ENCODE measurements at places on chromosomes 4 and X.

DNA sequence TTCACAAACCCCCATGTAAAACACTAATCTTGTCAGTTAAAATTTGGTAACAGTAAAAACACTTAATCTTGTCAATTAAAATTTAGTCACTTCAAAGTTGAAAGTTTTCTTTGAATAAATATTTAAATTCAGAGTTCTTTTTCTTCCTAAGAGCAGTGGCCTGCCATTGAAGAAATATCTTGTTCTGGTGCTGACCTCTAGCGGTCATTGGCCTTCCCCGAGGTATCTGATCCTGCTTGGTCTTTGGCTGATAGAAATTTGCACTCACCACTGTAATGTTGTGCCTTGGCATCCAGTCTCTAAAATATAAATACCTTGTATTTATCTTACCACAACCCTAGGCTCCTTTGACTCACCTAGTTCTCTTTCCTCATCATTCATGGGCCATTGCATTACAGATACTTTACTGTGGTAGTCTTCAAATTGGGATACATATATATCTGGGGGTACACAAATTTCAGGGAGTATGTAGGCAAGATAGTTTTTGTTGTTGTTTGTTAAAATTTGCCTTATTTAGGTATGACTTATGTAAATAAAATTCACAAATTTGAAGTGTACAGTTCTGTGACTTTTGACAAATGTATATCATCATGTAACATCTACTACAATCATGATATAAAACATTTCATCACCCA lies 6.7 kb upstream of the ART3 start:
- peak; percentile 79 for DNase-seq

DNA sequence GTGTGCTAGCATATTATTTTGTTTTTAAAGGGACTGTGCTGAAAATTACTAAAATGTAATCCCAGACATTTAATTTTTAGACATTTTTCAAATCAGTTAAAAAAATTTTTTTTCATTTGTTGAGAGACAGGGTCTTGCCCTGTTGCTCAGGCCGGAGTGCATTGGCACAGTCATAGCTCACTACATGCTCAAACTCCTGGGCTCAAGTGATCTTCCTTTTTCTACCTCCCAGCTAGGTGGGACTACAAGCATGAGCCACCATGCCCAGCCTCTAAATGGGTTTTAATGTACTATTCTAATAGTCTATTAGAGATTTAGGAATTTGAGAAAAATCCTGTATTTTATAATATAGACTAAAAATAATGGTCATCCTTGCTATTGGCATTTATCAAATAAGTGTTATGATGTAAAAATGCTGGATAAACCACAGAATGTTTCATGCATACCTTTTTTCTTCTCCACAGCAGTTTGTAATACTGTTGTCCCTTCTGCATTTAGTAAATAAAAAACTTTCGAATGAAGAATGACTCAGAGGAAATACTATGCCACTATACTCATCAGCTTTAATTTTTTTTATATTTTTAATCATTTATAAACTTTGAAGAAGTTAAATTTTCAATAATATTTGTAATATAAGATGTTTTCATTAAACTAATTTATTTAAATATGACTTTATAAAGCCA lies 29.9 kb downstream of the CPEB2 start:
- no peak for DNase-seq

DNA sequence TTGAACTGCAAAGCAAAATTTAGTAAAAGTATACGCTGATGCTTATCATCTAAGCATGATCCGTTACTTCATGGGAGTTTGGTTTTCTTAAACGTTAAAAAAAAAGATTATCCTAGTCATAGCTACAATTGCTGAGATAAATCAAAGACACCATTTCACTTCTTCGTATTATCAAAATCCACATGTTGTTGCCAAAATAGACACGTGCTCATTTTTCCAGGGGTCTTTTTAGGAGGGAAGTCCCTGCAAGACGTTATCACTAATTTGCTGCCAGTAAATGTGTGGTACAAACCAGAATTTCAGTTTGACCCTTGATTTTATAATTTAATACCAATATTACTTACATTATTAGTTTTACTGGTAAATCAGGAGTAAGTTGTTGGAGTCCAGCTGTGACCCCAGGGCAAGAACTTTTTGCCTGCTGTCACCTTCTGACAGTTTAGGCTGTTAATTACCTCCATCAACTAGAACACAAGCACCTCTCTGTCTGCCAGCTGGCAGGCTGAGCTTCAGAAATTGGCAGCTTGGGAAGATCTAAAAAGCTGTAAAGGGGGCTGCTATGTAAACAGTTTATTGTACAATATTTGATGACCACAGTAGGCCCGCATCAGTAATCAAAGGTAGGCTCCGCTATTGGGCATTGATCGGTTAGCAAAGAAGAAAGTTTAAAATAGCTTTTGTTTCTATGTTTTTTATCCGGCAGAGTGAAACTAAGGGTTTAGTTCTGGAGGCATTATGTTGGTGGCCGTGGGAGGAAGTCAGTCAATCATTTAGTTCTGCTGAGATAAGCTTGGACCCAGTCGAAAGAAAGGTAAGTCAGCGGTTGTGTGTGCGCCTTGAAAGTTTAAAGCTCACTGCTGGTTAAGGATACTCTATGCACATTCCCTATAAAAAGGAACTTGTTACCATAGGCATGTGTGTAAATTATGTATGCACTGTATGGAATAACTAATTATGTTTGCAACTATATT lies 196.4 kb downstream of the FBXO8 start:
- no peak for DNase-seq

DNA sequence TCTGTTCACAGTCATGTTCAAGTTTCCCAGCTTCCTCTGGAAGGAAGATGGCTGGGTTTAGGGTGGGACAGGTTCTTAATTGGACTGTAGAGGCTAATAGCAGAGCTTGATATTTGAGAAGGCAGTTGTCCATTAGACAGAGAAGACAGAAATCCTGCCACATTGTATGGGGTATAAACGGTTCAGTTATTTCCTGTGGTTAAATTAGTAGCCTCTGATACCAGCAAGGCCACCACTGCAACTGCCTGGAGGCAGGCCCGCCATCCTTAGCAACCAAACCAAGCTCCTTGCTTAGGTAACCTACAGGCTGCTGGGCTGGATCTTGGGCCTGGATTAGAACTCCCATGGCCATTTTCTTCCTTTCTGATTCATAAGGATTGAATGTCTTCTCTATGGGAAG lies 1367.0 kb downstream of the PCDH7 start:
- no peak for DNase-seq

- no peak for DNase-seq
Observed at GRCh38 chrX:29617725-29618124, 597.6 kb upstream of the MAGEB2 start.

GRCh38 chrX:40152741-40153344 lies 55.1 kb upstream of the BCOR start:
- peak; percentile 64 for DNase-seq

DNA sequence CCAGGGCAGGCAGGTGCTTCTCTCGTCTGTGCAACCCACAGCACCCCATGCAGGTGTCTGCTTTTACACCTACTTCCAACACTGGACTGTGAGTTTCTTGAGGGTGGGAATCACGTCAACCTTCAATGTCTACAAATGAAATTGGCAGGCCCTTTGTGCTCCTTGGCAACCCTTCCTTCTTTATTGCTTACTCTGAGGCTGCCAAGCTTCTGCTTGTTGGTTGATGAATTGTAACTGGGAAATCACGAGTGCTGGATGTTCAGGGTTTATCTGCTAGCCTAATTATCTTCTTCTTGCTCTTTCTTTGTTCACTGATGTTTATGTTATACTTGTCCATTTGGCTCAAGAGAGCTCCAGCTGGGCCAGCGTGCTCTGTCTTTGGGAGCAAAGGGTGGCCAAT lies 2.5 kb upstream of the DGAT2L6 start:
- DNase-seq = no peak

DNA sequence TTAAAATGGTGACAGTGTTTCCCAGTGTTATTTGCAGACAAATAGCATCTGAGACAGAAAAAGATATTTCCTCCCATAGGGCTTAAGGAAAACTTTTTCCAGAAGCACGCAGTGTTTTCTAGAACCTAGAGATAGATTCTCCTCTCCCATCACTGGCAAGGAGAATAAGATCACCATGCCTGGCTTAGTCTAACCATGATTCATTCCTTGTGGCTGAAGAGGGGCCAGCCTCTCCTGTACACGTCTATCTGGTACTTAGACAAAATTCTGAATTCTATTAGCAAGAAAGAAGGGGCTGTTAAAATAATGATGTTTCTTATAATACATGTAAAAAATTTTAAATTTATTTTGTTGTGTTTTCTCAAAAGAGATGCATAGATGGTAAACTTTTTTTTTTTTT lies 296.1 kb upstream of the LDB2 start:
- no peak for DNase-seq

DNA sequence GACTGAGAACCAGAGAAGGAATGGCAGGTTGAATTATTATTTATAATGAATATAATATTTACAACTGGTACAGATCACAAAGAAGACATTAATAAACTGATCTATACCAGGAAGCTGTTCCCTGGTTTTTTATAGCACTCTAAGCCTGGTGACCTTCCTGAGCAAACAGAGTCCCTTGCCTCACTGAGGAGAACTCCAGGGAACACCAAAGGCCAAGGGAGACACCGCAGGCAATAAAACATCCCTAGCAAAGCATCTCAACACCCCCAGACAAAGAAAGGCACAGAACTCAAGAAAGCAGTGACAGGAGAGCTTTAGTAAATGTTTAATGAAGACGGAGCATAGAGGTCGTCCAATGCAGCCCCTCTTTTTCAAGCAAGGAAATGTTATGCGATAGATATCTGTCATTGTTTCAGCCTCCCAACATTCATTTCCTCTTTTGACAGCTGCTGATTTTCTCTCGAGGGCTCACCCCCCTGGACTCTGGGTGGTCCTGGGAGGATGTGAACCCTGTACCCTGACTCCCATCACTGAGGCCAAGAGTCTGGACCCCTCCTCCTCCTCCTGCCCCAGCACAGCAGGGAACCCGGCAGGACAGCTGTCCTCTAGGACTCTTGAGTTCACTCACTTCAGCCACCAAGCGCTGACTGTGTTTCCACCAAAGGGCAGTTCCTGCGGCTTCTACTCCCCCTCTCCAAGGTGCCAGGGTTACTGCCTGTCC lies 342.5 kb upstream of the GATB start:
- DNase-seq = no peak

Data from islet precursor cell (in vitro differentiated cells).